ENCODE measurements at places on chromosomes 11 and 22.

GRCh38 chr11:17790453-17790852 is 55.9 kb downstream of the KCNC1 start:
- no peak for DNase-seq

DNA sequence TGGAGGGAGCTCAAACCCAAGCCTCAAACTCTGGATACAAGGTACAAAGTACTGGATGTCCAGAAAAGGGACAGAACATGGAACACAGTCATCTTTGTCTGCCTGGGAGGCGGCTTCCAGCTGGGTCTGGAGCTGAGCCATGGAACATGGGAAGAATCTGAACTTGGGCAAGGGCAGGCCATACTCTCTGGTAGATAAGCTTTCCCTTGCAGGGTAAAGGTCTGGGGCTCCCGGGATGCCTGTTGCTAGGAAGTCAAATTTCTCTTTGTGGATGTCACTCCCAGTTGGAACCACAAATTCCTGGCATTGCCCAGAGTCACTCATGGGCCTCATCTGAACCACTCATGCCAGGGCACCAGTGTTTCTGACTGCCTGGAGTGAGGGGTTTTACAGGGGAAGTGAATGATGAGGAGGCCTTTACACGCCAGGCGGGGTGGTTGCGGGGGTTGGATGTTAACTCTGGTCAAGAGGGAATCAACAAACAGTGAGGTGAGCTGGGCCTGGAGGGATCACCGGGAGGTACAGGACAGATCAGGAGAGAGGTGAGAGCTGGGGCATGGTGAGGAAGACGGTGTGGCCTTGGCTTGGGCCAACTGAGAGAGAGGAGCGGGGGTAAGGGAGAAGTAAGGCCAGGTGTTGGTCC is 5.7 kb downstream of the FTH1 start:
- no peak for DNase-seq

GRCh38 chr11:61714316-61714715 is 34.1 kb downstream of the DAGLA start:
- no peak for DNase-seq

GRCh38 chr11:77155082-77155475 is 27.0 kb downstream of the MYO7A start:
- DNase-seq = no peak

- no peak for DNase-seq
Measured at GRCh38 chr11:7894251-7894650, 36.8 kb downstream of the OR10A6 start.

- no peak for DNase-seq
Measured at GRCh38 chr22:49197505-49197904, 630.2 kb downstream of the BRD1 start.

DNA sequence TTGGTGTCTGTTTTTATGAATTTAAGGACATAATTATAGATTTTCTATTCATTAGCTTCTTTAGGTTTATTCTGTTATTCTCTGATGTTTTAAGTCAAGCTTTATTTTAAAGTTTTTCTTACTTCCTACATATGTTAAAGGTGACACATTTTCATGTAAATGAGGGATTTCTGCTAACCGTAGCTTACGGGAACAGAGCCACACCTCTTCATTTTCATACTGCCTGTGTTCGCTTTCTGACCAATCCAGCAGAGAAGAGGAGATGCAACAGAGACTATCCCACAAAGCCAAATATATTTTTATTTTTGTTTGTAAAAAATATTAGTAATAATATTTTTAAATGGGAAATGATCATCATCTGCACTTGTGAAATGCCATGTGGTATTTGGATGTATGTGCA is 774.1 kb downstream of the BRD1 start:
- DNase-seq = no peak

GRCh38 chr11:128512474-128512996 is 74.8 kb downstream of the ETS1 start:
- DNase-seq = no peak

DNA sequence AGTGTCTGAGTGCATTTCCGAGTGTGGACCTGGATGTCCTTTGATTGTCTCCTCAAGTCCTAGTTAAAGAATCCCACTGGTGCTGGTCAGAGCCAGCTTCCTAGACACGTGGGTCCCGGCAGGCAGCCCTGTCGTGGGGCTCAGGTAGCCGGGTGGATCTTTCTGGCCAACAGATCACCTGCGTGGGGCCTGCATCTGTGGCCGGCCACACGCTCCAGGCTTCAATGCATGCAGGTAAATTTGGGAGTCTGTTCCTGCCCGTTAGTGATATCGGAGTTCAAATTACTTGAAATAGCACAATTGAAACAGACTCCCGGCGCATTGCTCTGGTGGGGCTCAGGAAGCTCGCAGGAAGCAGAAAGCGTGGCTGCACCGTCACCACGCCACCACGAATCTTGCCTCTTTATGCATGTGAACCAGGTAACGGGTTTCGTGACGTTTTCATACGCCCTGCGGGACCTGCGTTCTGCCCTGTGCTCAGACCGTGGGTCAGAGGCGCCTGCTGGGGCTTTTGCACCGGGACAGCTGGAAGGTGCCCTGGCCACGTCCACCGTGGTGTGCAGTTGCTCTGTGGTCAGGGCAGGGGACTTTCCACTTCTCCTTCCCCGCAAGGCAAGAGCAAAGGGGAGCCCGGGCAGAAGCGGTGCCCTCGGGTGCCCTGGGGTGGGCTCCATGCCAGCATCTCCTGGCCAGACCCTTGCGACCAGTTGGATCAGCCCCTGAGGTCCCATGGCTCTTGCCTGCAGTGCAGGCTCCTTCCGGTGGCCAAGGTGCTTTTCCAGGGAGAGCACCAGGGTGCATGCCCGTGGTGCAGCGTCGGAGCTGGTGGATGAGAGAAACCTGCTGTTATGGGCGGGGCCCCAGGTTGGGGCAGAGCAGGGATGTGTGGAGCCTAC is 803.5 kb downstream of the BRD1 start:
- DNase-seq = no peak

GRCh38 chr11:108931168-108931567 is 266.3 kb downstream of the DDX10 start:
- DNase-seq = no peak

DNA sequence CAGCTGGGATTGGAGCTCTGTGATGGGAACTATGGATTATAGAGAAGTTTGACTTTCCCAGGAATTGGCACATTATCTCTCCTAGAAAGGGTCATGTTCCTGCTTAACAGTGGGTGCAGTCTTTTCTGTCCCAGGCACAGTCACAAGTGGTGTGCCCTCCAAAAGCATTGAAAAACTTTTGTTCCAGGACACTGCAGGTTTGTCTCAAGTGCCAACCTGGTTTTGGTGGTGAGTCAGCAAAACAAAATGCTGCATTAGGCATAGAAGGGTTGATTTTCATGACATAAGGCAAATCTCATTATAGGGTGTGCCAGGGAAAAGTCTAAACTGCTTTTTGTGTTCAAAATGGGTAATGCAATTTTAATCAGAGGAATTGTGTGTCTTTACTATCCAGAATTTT is 4.9 kb downstream of the HTATIP2 start:
- no peak for DNase-seq

GRCh38 chr11:48138222-48138621 is 78.4 kb upstream of the OR4B1 start:
- DNase-seq = no peak

DNA sequence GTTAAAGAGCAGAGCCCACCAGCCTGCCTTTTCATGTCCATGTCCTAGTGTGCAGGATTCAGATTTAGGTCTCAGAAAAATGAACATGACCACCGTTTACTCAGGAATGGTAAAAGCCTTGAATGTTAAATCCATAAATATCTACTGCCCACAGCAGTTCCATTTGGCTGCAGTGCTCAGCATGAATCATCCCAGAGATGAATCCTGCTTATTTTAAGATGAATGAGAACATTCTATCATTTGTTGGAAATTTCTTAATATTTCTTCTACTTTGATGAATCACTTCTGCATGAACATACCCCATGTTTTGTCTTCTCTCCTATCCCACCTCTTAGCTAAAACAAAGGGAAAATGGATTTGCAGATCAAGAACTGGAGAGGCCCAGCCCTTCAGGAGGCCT is 47.5 kb upstream of the AQP11 start:
- DNase-seq = no peak

DNA sequence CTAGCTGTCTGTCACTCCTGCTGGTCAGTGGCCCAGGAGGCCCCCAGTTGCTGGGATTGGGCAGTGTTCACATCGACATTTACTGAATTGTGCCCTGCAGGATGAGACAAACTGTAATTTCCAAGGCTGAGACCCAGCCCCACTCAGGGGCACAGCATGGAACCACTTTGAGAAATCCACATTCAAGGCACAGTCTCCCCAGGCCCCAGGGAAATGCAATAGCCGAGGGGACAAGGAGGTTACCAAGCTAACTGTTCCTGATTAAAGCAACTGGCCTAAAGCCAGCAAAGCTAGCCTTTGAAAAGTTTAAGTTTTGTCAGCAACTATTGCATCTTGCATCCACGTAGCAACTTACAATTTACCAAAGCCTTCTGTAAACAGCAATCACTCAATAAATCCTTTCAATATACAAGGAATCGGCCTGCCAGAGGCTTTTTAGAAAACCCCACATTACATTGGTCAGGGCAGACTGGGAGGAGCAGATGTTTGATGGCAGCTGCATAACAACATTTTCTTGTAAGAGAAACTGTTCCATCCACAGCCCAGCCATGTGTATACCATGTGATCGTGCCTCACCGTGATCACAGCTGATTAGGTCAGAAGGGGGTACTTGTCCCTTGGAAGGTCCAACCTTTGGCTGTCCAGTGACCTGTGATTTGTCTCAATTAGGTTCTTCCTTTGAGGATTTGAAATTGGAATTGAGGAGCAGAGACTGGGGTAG is 103.9 kb downstream of the TENM4 start:
- DNase-seq = no peak

GRCh38 chr11:36027731-36028130 is 83.9 kb downstream of the LDLRAD3 start:
- no peak for DNase-seq

GRCh38 chr11:12079726-12080556 is 30.4 kb upstream of the MICAL2 start:
- DNase-seq = no peak

GRCh38 chr11:110565357-110566336 is 135.9 kb downstream of the FDX1 start:
- no peak for DNase-seq

GRCh38 chr22:42945736-42946135 is 69.2 kb downstream of the PACSIN2 start:
- DNase-seq = no peak

DNA sequence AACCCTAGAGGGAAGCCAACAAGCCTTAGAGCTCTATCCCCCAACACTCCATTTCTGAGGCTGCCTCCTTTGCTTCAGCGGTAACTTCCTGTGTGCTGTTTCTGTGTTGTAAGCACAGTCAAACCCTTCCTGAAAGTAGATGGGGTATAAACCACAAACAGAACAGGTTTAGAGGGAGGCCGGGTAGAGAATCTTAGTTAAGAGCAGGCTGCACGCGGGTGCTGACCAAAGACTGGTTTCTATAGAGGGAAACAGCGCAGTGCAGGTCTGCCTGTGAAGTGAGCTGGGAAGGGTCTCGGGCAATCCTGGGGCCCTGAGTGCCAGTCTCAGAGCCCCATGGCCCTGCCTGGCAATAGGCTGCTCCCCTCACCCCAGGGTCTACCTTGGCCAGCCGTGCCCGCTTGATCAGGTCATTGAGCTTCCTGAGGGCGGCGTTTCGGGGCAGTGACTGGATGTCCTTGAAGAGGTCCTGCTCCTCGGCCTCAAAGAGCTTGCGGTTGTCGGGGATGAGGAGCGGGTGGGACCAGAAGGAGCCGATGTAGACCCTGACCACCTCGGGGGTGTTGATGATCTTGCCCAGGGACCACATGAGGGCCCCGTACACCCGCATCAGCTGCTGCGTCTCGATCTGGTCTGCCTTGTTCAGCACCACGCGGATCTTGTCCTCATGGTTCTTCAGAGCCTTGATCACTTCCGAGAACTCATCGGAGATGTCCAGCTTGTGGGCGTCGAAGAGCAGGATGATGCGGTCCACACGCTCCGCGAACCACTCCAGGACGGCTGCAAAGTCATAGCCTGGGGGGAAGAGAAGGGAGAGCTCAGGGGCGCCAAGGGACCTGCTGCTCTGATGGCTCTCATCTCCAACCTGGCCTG is 15.3 kb upstream of the CDC42BPG start:
- DNase-seq = no peak

GRCh38 chr11:44483919-44484610 is 81.4 kb upstream of the CD82 start:
- DNase-seq = no peak

- DNase-seq = no peak
Measured at GRCh38 chr11:123065621-123066020, 3.7 kb upstream of the HSPA8 start.

GRCh38 chr11:29075726-29076125 is 941.1 kb downstream of the KCNA4 start:
- no peak for DNase-seq

GRCh38 chr11:134579724-134580609 is 167.9 kb upstream of the B3GAT1 start:
- DNase-seq = no peak

- no peak for DNase-seq
Measured at GRCh38 chr11:127075758-127076157, 75.2 kb upstream of the KIRREL3 start.

DNA sequence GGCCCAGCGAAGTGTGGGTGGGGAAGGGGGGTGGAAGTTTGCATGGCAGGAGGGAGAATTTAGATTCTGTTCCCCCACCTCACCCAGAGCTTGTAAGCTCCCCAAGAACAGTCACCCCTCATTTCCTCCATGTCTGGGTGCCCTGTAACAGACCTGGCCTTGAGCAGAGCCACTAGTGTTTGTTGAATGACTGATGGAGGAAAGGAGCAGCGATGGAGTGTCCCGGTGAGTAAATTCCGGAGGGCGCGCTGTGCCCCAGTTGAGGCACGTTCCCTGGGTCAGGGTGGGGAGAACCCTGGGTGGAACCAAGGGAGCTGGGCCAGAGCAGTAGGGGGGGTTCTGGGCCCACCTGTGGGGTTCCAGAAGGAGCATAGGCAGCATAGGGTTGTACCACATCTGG is 827 bp downstream of the NAALADL1 start:
- no peak for DNase-seq

GRCh38 chr11:108037211-108037610 is 28.5 kb downstream of the CUL5 start:
- no peak for DNase-seq

- no peak for DNase-seq
Measured at GRCh38 chr22:20219667-20220628, 48.2 kb downstream of the RTN4R start.

DNA sequence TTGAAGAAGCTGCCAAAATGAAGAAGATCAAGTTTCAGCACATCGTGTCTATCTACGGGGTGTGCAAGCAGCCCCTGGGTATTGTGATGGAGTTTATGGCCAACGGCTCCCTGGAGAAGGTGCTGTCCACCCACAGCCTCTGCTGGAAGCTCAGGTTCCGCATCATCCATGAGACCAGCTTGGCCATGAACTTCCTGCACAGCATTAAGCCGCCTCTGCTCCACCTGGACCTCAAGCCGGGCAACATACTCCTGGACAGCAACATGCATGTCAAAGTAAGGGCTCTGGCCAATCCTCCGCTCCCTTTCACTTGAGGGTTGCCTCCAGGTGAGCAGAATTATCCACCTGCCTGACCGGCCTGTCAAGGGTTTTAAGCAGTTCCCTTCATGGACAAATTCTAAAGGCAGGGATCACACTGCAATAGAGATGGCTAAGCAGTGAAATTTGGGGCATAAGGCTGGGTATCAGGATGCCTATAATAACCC is 6.0 kb downstream of the ANKK1 start:
- no peak for DNase-seq

GRCh38 chr11:102617466-102618008 is 7.6 kb downstream of the MMP20 start:
- DNase-seq = no peak

- DNase-seq = no peak
Measured at GRCh38 chr22:37234736-37235711, 9.0 kb downstream of the RAC2 start.

- DNase-seq = no peak
Measured at GRCh38 chr11:77438487-77438886, 35.4 kb downstream of the PAK1 start.
